ENCODE measurements at places on chromosomes 7 and 10.

GRCh38 chr10:95354110-95354509 is 63.3 kb upstream of the PDLIM1 start:
- DNase-seq: no peak

DNA sequence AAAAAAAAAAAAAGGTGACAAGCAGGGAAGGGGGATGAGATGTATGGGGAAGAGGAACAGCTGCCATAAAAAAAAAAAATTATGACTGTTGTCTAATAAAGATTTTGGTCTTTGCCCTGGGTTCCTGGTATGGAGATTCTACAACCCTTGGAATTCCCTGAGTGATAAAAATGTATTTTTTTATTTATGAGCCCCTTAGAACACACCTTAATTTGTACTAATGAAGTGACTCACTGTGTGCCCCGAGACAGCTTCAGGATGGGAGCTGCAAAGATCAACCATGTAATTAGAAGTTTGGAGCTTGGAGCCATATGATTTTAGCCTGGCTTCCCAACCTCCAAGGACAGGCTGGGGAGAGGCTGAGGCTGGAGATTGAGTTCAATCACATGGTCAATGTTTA is 69.7 kb downstream of the NHLRC2 start:
- DNase-seq: no peak

GRCh38 chr7:29194594-29195427 is at the start of gene CHN2:
Gene CHN2, plus strand, starts transcription at chr7:29194775.
- DNase-seq: peak; percentile 61

DNA sequence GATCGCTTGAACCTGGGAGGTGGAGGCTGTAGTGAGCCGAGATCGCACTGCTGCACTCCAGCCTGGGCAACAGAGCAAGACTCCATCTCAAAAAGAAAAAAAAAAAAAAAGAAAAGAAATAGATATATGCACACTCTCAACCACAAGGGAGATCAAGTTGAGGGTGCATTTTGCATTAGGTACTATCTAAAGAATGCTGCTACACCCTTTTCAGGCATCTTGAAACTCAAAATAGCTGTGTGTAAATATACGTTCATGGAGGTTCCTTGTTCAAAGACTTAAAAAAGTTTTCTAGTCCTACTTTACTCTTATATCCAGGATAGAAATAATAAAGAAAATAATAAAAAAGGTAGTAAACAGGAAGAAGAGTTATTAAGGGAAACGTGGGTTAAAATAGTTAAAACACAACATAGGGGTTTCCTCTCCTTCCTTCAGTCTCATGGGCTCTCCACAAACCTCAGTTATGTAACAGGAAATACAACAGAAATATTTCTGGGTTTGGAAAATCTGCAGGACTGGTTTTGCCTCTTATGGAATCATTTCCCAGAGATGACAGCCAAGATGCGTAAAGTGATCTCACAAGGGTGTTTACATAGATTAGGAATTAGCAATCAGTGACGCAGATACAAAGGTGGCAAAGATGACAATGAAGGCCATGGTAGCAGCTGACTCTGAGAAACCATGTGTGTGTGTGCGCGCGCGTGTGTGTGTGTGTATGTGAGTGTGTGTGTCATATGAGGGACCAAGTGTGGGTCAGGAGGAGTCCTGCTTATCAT is 15.1 kb downstream of the STEAP4 start:
- DNase-seq: no peak

GRCh38 chr7:111982804-111983203 is 223.4 kb downstream of the DOCK4 start:
- no peak for DNase-seq

GRCh38 chr10:72044417-72045041 is 43.8 kb downstream of the SPOCK2 start:
- no peak for DNase-seq

- no peak for DNase-seq
Observed at GRCh38 chr7:95859429-95859828, 87.1 kb downstream of the DYNC1I1 start.

DNA sequence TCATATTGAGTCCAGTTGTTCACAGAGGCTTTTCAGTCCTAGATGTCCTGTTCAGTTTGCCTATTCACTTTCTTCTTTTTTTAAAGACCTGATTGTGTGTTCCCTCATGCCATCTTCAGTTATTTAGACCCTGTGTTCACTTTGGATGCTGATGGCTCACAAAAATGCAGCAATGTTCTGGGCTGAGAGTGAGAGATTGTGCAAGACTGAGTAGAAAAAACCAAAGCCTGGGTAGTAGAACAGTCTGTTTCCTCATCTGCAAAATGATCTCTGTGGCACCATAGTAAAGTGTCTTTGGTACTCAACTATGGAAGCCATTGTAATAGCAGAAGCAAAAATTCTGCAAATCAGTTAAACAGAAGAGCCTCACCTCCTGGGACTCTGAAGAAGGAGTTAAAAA is 43.2 kb downstream of the AKR1B1 start:
- DNase-seq: no peak

DNA sequence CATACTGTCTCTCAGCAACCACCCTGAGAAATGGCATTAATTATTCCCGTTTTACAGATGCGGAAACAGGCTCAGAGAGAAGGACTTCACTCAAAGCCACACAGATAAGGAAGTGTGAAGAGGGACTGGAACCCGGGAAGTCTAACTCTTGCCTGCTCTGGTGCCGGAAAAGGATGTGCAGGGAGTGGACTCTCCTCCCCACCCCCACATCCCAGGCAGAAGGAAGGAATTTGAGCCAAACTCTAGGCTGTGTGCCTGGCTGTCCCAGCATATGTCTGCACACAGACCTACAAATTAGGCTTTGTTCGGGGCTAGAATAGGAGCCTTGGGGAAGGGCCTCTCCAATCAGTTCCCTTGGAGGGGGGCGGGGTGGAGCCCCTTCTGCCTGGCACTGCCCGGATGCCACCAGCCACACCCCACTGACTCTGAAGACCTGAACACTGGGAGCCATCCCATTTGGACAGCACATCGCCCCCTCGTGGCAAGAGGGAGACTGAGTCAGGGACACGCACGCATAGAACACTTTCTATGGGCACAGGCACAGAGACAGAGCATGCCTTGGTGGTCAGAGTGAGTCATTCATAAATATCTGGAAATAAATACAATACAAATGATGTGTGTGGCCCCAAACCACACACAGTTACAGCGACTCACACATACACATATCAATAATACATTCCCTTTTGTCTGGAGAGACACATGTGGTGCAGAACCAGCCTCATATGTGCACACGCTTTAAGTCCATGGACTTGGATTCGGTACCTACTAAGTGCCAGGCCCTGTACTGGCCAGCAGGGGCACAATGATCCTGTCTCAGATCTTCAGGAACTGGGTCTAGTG is 13.1 kb downstream of the LZTS2 start:
- peak; percentile 81 for DNase-seq

Data from activated T-cell treated with anti-CD3 and anti-CD28 coated beads, Interleukin-2, amount 50 U/mL, for 72 hours (primary cell).